Posterior cingulate gyrus (tissue), 11 donors: ENCODE measurements at places on chromosomes 2 and 18.

GRCh38 chr2:65062843-65063825 lies 6.9 kb downstream of the CEP68 start:
- no peak for DNase-seq

DNA sequence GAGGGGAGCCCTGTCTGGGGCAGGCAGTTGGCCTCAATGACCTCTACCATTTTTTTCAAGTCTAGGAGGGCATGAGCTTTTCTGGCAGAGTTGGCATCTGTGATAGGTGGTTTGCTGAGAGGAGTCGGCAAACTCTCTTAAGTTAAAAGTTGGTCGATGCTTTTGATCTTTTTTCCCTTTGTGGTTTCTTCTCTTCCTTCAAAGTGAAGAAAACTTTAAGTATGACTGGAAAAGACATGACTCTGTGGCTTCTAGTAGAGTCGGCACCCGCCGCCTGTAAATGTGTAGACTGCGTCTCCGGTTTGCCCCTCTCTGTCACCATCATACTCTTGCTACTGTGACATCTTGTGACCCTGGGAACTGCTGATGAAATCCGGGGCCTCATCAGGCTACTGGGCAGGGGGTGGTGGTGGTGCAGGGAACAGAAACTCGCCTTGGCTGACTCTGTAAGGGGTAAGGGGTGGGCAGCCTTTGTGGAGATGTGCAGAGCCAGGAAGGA lies 21.1 kb downstream of the INPP5D start:
- DNase-seq = no peak

- DNase-seq = no peak
These were observed 198.6 kb upstream of the EPAS1 start for GRCh38 chr2:46098621-46099062.

- DNase-seq = no peak
These were observed 1056.6 kb upstream of the NXPH2 start for GRCh38 chr2:139836769-139837168.

- no peak for DNase-seq
These were observed 681.7 kb upstream of the FSHR start for GRCh38 chr2:49836017-49836416.

DNA sequence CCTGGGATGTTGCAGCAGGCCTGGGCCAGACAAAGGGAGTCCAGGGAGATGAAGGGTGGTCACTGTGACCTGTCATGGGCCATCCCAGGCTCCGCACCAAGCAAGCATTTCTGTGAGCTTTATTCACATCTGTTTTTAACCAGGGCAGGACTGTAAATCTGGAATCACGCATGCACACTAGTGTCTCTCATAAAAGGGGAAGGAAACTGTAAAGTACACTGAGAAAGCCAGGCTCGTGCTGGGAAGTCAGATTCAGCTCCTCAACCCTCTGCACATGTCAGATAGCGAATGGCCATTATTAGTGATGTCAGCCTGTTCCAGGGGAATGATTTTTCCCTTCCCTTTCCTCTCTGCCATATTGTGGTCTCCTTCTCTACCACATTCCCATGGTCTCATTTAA lies 818.6 kb upstream of the RAB6C start:
- no peak for DNase-seq

DNA sequence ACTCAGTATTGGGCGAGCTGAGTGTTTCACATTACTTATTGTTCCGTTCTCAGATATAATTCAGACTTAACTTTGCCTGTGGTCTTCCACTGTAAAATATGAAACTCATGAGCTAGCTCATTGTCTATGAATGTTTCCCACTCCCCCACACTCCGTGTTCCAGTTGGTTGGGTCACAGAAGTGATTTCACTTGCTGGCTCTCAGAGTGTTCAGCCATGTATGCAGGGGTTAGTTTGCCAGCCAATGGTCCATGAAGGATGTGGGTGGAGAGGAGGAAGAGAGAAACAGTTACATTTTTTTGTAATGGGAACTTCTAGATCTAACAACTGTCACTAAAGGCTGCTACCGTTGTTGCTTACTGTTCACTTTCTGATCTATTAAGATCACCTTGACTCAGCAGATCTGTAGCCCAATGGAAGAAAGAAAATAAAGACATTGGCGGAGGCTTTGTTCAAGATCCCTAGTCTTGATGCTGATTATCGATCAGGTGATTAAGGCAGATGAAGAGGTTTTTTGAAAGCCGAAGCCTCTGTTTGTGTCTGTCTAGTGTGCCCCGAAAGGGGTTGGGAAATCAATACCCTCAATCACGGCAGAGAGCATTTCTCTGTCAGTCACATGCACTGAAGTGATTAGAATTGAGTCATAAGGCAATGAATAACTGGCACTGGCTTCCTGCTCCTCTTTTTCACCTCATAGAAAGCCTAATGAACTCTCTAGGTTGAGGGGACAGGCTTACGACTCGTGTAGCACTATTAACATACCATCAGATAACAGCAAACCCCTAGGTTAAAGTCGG lies 279.7 kb upstream of the FIGN start:
- no peak for DNase-seq

GRCh38 chr2:28580078-28580477 lies 84.2 kb downstream of the PLB1 start:
- no peak for DNase-seq
